AG20443 (cell line): ENCODE measurements at places on chromosomes 5 and 9.

GRCh38 chr5:124997186-124997893 is 250.9 kb upstream of the ZNF608 start:
- DNase-seq: no peak

DNA sequence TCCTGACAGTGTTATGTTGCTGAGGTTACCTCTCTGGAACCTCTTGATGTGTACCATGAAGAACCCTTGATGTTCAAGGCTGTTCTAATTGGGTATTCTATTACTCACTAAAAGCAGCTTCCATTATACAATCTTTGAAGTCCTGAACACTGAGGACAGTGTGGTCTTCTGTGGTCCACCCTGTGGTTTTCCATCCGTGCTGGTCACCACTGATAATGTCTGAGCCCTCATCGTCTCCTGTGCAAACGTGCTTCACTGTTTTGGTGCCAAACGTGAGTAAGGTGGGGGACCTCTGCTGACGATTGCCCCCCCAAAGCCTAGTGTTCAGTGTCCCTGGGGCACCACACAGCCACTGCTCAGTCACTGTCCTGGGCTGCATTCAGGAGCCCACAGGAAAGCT is 259.7 kb upstream of the ANKRD55 start:
- DNase-seq: no peak

GRCh38 chr5:42745426-42745825 is 11.2 kb upstream of the CCDC152 start:
- no peak for DNase-seq

- DNase-seq: no peak
Observed at GRCh38 chr9:136943291-136944211, 987 bp downstream of the FBXW5 start.

DNA sequence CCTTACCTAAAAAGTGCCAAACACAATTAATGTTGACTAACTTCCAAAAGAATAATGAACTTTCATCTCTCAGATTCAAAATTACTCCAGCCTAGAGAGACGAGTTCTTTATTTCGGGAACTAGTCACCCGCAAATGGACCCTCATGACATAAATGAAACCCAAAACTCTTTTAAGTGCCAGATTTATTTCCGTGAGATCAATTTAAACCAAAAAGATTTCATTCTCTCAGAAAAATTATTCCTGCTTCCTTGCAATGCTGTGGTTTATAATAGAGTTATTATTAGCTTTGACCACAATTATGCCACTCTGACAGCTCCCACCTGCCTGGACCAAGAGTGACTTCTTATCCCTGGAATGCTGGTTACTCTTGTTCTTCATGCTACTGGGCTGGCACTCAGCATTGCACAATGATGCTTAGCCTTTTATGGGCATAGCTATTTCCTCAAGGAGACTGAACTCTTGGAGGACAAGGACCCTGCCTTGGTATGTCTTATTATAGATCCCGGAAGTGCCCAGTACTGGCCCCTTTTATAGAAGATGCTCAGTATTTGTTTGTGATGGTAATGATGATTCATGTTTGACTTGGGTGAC is 183.5 kb downstream of the SNX18 start:
- peak; percentile 86 for DNase-seq

DNA sequence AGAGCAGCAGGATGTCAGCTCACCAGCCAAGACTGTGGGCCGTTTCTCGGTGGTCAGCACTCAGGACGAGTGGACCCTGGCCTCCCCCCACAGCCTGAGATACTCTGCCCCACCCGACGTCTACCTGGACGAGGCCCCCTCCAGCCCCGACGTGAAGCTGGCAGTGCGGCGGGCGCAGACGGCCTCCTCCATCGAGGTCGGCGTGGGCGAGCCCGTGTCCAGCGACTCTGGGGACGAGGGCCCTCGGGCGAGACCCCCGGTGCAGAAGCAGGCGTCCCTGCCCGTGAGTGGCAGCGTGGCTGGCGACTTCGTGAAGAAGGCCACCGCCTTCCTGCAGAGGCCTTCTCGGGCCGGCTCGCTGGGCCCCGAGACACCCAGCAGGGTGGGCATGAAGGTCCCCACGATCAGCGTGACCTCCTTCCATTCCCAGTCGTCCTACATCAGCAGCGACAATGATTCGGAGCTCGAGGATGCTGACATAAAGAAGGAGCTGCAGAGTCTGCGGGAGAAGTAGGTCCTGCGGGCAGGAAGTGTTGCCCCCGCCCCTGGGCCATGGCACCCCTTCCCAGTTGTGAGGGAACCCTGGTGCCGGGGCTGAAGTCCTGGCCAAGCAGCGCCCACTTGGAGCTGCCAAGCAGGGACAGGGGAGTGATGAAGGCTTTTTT is 108.9 kb downstream of the WNK2 start:
- DNase-seq: no peak

DNA sequence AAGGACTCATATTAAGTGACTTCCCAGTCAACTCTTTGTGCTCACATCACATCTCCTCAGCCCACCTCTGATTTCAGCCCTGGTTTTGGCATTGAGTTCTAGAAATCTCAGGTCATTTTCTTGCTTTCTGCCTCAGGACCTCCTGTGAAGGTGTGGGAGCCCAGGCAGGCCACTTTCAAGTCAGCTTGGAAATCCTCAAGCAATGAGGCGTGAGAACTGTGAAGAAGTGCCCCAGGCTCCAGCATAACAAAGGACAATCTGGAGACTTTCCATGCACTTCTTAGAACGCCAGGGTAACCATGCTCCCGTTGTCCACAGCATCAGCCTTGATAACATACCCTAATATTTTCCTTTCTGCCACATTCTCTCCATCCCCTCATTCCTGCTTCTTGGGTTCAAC is 131.2 kb upstream of the MAP3K1 start:
- DNase-seq: no peak

- no peak for DNase-seq
Observed at GRCh38 chr9:33453999-33454660, 6.7 kb upstream of the AQP3 start.

GRCh38 chr5:41761663-41762062 is 108.6 kb downstream of the OXCT1 start:
- no peak for DNase-seq

- no peak for DNase-seq
Observed at GRCh38 chr5:43622074-43622473, 19.1 kb downstream of the NNT start.

DNA sequence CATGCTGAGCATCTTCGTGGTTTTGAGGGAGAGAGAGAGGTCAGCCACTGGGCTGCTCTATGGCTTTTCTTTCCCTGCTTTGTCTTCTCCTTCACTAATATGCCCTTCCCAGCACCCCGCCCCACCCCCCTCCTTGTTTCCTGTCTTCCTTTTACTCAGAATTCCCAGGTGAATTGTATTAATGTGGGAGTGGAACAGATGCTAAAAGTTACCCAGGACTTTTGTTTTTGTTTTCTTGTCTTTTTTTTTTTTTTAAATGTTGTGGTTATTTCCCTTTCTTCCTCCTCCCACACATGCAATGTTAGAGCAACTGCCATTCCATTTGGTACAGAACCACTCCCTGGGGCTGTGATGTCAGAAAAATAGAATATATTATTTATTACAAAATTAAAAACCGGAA is 442.7 kb upstream of the CD180 start:
- DNase-seq: no peak

DNA sequence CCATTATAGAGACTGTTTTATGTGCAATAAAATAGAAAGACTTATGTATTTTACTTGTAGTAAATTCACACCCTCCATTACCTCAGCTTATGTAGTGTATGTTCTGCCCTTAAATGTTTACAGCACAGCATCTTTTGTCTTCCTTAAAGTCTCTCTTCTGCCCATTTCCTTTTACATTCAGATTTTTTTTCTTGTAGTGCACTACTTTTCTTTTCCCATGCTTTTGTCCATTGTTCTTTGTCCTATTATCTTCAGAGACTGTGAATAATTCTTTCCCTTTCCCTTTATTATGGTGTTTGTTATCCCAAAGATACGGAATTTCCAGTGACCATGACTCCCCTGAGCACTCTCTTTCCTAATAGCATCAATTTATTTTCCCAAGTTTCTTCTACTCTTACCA is 66.1 kb upstream of the TYRP1 start:
- no peak for DNase-seq
